ENCODE measurements at places on chromosomes 16 and 17. TPM values are rescaled to one million over a fixed set of nuclear protein-coding genes. Genes with fewer than 3 reads are reported as not detected.

DNA sequence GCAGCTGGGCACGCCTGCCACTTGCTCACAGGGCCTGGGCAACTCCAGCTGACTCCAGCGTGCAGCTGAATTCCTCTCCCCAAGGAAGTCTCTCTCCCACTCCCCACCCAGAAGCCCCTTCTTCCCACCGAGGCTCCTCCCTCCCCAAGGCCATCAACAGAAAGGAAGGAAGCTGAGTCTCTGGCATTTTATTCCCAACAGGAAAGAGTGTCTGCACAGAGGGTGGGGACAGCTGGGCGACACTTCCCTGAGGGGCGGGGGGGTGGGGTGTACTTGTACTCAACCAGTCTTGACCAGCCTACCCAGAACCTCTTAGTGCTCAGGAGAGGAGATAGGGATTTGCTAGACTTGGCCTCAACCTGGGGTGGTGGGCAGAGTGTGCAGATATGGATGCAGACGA, at the start of gene EXOC3L1:
Gene EXOC3L1, minus strand, starts transcription at position 96 of the 400 bp plus-strand sequence. CDS start 460 bp downstream, outside the sequence.
- no peak for DNase-seq

DNA sequence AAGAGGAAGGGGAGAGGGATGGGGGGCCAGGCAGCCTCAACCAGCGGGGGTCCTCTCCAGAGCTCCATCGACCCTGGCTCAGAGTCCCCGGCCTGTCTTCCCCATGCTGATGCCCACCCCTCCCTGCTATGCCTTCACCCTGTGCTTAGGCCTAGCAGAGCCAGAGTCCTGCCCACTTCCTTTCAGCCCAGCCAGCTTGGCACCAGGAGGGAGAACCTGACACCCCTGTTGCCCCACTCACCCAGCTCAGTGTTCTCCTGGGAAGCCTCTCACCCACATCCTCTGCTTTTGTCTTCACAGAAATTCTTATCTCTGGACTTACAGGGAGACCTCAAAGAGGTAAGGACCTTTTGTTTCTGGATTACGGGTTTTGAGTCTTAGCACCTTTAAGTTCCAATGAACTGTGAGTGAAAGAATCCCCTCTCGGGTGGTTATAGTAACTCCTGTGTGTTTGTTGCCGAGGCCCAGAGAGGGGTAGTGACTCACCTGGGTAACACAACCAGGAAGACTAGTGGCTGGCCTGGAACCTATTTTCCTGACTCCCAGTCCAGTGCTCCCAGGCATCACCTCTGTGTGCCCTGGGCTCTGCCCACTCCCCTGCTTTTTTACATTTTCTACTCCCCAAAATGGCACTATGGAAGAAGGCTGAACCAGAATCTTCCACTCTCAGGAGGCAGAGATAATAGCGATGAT, 53.3 kb downstream of the CES1 start:
- no peak for DNase-seq

- DNase-seq = no peak
These were observed 12.2 kb downstream of the SLC26A11 start for GRCh38 chr17:80232438-80232837.

- DNase-seq = peak; percentile 80
These were observed 84.5 kb downstream of the ABR start for GRCh38 chr17:1095090-1095852.

- no peak for DNase-seq
These were observed 3.3 kb downstream of the CFAP20 start for GRCh38 chr16:58125781-58126335.

- no peak for DNase-seq
These were observed 39.9 kb downstream of the DHRS7B start for GRCh38 chr17:21166595-21167210.

DNA sequence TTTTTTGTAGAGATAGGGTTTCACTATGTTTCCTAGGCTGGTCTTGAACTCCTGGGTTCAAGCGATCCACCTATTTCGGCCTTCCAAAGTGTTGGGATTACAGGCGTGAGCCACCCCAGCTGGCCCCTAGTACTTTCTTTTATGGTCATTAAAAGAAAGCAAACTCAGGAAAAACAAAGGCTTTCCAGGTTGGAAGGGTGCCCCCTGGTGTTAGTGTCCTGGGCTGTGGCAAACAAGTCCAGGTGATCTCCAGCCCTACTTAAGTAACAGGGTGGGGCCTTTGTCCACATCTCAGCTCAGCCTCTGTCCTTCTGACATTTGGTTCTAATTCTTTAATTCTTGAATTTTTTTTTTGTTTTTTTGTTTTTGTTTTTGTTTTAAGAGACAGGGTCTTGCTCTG, 6.9 kb downstream of the IGFBP4 start:
- no peak for DNase-seq

GRCh38 chr17:43019418-43019817, 2.8 kb downstream of the VAT1 start:
- no peak for DNase-seq

- DNase-seq = no peak
These were observed 6.1 kb downstream of the SEC14L1 start for GRCh38 chr17:77146882-77147281.

DNA sequence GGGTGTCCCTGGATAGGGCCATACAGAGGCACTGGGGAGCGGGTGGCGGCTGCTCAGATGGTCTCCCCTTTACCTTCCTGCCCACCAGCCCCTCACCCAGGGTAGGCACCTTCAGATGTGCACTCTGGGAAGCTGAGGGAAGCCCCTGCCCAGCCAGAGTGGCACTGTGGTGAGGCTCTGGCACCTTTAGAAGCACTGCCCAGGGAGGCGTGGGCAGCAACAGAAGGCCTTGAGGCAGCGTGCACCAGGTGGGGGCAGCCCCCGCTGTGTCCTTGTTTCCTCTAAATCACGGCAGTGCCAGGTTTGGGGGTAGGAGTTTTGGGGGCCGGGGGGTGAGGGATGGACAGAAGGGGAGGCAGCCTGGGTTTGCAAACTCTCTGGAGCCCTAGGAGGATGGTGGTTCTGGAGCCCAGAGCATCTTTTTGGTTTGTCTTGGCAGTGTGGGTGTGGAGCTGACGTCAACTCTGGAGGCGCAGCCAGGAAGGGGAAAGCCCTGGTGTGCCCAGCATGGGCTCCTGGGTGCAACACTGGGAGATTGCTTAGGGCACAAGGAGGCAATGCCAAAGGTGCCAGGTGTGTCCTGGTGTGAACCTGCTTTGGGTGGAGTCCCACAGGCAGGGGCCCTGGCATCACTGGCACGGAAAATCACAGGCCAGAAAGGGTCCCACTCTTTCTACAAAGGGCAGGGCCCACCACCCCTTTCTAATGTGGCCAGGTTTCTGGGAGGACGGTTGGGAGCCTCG, 23.1 kb upstream of the CDC42EP4 start:
- peak; percentile 66 for DNase-seq

DNA sequence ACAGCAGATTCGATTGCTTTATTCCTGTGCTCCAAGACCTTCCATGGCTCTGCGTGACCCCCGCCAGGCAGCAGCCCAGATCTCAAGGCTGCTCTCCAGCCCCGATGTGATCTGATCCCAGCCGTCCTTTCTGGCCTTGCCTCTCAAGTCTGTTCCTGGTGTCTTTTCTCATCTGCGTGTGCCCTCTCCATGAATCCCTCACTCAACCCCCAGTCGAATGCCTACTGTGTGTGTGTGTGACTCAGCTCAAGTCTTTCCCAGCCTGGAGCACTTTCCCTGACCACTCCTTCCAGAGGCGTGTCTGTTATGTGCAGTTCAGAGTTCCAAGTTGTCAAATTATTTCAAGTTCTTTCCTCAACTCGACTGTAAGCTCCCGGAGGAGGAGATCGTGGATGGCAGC, 64.0 kb downstream of the MRM1 start:
- no peak for DNase-seq

DNA sequence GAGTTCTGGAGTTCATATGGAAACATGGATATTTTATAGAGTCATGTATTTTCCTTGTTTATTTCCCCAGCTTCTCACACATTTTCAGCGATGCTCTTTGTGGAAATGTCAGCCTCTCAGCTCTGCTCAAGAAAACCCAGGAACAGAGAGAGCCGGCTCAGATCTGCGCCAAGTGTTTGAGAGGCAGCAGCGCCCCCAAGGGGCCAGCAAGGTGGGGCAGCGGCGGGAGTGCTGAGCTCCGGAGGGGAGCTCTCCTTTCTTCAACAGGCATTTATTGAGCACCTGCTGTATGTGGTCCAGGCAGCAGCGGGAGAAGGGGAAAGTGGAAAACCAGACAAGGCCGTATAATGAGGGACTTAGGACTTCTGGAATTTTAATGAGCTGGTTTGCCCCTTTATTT, 421.1 kb upstream of the C16orf82 start:
- no peak for DNase-seq

DNA sequence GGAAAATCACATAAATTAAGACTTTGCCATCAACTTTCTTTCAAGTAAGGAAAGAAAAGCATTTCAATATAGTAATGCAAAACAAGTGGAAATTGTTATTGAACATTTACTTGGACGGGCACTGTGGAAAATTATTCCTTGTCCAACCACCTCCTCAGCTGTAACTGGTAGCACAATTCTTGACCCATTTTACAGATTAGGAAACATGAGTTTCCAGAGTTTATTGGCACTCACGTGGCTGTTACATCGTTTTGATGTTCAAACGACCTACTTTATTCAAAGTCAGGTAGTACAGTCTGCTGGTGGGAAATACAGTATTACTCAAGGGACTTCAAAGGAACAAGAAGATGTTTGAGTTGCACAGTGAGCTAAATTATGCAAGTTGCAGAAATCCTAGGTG, 866 bp upstream of the PCTP start:
- DNase-seq = no peak

DNA sequence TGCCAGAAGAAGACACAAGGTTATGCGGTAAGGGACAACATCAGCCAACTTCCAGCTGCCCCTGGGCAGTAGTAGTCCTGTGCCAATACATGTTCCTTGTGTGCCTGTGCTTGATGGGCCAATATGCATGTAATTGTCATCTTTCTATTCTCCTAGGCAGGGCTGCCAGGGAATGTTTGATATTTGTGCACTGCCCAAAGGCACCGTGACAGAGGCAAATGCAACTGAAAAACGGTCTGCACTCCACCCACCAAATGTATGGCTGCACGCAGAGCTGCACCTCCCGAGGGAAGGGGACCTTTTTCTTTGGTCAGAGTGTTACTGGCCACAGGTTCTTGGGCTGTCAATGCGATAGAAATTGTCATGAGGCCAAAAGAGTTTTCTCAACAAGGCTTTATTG, 207.1 kb downstream of the LGALS9B start:
- no peak for DNase-seq

DNA sequence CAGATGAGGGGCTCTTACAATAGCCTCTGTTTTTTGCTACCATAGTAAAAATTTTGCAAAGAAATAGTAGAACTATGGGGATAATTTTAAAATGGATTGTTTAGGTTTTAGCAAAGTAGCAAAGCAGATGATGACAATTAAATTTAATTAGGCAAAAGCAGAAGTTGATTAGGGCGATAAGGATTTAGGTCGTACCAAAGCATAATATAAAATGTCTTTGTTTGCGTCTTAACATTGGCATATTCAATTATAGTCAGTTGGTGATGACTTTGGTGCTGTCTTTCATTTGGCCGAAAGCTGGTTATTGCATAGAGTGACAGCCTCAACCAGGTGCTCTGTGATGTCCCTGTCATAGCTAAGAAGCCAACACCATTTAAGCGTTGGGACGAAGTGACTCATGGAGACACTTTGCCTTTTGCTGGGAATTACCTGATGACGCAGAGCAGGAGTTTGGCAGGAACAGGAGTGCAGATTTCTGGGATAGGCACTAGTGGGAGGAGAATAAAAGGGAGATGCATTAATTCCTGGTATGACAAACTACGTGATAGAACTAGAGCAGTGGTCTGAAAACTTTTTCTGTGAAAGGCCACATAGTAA, 38.3 kb downstream of the MAP2K6 start:
- no peak for DNase-seq

DNA sequence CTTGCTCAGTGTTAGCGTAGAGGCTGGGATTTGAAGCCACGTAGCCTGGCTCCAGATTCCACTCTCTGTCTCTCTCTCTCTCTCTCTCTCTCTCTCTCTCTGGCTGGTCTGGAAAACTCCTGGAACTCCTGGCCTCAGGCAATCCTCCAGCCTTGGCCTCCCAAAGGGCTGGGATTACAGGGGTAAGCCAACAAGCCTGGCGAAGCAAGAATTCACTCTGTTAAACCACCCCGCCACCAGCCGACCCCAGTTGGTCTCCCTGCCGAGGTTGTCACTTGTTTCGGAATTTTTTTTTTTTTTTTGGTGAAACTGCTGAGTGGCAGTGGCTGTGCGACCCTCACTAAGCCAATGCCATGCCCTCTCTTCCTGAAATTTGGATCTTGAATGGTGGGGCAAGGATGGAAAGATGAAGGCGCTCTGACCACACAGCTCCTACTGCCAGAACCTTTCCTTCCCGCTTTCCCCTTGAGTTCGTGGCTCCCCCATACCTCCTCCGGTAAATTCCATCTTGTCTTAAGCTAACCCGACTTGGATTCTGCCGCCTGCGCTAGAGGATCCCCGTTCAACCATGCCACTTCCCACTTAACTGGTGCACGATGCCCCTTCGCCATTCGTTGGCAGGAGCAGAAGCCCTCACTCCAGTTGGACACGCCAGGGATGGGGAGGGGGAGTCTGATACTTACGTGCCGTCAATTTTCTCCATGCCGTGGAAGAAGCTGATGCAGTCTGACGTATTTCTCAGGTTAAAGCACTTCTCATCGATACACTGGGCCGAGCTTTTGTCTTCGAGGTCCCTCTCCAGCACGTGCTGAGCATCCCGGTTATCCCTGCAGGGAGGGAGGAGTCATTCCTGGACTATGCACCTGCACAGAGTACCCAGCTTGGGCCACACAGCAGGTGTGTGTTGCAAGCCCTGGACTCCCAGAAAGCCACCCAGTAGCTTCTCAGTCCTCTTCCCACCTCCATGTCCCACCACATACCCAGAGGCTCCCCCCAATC, 13.1 kb downstream of the TEKT5 start:
- DNase-seq = no peak

DNA sequence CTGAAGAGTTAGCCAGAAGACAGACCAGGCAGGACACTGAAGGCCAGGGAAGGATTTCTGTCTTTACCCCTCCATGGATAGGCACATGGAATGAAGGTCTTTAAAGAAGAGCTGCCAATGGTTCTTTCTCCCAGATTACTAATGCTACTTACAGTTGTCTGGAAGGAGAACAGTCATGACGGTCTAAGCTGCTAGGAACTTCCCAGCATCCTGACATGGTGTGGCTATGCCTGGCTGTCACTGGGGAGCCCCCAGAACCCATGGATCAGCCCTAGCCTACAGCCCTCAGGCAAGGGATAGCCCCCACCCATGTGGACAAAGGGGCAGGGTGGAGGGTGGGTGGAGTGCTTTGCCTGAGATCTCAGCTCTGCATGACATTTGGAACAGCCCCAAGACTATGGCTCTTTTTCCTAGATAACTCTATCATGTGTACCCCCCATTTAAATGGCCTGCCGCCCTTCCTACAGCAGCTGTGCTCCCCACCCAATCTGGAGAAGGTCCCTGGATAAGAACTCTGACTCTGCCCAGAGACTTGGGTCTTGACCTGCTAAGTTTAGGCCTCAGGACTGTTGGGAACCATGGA, 9.2 kb upstream of the KAT7 start:
- DNase-seq = no peak

Gene ALG1
- 7.7 TPM for total RNA-seq

Gene KRTAP17-1
- not detected for total RNA-seq

Gene ARHGDIG
- 9.3 TPM for total RNA-seq

Gene ALOX12B
- total RNA-seq = not detected

Gene SYCE1L
- total RNA-seq = not detected

Gene GAST
- total RNA-seq = not detected

Gene ABCA9
- 32.7 TPM for total RNA-seq

Measured in Right ventricle myocardium inferior (tissue), 1 donor.